ENCODE measurements at places on chromosomes 7 and 10. TPM values are rescaled to one million over a fixed set of nuclear protein-coding genes. Genes with fewer than 3 reads are reported as not detected.

DNA sequence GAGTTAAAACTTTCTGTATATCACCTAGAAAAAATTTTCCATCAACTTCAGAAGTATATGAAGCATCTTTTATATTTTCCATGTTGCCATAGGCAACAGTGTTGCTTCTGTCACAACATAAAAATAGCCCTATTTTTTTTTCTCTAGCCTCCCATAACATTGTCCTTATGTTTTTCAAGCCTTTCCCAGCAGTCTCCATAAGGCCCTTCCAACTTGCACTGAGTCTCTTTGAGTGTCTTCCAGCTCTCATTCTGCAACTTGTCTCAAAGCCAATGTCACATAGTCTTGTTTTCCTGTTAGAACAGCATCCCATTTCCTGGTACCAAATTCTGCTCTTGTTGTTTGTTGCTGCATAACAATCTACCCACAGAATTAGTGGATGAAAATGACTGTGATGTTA lies 1055.5 kb upstream of the GHITM start:
- DNase-seq, result no peak

The BLOC1S2 gene
- total RNA-seq, result 15.9 TPM

DNA sequence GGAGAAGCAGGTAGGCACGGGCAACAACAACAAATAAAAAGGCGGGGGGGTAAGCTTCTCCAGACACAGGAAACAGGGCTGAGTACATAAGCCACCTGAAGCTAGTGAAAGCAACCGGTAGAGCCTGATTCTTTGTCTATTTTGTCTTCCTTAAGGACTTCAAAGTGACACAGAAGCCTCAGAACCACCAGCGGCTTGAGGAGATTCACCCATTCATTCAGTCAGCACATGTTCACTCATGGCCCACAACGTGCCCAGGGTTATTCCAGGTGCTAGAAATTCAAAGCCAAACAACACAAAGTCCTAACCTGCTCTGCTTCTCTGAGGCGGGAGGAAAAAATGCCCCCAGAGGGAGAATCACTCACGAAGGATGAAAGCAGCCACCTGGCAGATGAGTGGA lies 69.3 kb upstream of the C7orf33 start:
- DNase-seq, result no peak

The EMX2 gene
- not detected for total RNA-seq

DNA sequence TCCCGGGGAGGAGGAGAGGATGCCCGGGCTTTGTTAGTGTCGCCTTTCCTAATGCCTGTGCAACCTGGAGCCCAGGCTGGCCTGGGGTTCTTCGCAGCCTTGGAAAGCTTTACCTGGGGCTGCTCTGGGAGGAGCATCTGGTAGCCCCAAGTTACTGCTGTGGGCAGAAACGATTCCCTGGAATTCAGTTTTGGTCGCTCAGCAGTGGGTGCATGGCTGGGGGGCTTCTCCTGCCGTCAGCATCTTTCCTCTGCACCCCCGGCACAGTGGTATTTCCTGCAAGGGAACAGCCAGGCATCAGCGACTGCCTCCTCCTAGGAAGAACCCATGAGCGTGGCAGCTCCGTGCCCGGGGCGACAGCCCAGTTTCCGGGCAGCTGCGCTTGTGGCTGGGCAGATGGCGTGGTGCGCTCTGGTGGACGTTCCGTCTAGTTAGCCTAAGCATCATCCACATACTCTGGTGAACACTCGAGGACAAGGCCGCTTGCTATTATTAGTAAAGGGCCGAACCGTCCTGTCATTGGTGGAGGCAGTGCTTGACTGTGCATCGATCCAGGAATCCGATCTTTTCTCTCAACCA lies 107.0 kb upstream of the BTBD16 start:
- no peak for DNase-seq

- no peak for DNase-seq
Observed at GRCh38 chr10:46266306-46266985, 20.4 kb upstream of the ANTXRL start.

The SPDYE18 gene
- total RNA-seq, result 0.22 TPM

GRCh38 chr7:70044064-70044463 lies 445.8 kb downstream of the AUTS2 start:
- DNase-seq, result no peak
